ENCODE measurements at places on chromosomes 7 and 10. TPM values are rescaled to one million over a fixed set of nuclear protein-coding genes. Genes with fewer than 3 reads are reported as not detected.

The DNAJC12 gene
- 0.77 TPM for total RNA-seq

The FOXP2 gene
- total RNA-seq: 59.3 TPM

The CFAP43 gene
- 3.2 TPM for total RNA-seq

The ZNF92 gene
- total RNA-seq: 2.1 TPM

DNA sequence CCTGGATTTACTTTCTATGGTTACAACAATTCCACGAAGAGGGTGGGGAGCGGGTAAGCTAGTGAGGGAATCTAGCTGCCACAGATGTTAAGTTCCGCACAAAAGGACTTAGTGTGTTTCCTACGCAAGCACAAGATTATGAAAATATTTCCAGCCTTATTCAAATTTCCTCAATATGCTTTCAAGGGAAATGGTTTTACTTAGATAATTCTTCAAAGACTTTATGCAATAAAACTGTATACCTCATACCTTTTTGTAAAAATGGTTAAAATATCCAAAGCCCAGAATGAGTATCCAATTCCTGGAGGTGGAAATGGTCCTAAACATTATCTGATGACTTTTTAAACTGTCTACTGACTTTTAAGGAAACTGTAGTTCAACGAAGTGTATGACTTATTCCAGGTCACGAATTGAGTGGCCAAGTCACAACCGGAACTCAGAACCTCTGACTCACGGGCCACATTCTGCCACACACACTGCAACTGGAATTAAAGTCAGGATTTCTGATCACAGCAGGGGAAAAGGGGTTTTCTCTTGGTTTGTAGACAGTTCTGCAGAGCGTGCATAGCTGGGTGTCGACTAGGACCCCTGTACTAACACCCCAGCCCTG lies 20.2 kb upstream of the INSIG1 start:
- no peak for DNase-seq
- H3K36me3 ChIP-seq: no peaks in the 10 kb centered on the region
- no peak overlapping the region for H3K27ac ChIP-seq
- H3K4me1 ChIP-seq: no peaks in the 10 kb centered on the region

- H3K4me1 ChIP-seq: peaks cover 3% of the 10 kb centered on the region
- no peaks in the 10 kb centered on the region for H3K27me3 ChIP-seq
- no peaks in the 10 kb centered on the region for H3K36me3 ChIP-seq
These were observed 45.2 kb upstream of the NPFFR1 start for GRCh38 chr10:70328967-70329366.

- no peak for DNase-seq
- peaks cover 8% of the 10 kb centered on the region for H3K4me1 ChIP-seq
- H3K4me3 ChIP-seq: no peak overlapping the region
- no peaks in the 10 kb centered on the region for H3K27me3 ChIP-seq
- H3K27ac ChIP-seq: no peak overlapping the region
These were observed 313.6 kb upstream of the ZMIZ1 start for GRCh38 chr10:78755063-78755701.

GRCh38 chr10:83657487-83657886 lies 481.8 kb upstream of the GHITM start:
- H3K4me3 ChIP-seq: no peak overlapping the region
- H3K4me1 ChIP-seq: no peaks in the 10 kb centered on the region
- H3K36me3 ChIP-seq: no peaks in the 10 kb centered on the region
- H3K27me3 ChIP-seq: no peaks in the 10 kb centered on the region
- H3K27ac ChIP-seq: no peak overlapping the region

DNA sequence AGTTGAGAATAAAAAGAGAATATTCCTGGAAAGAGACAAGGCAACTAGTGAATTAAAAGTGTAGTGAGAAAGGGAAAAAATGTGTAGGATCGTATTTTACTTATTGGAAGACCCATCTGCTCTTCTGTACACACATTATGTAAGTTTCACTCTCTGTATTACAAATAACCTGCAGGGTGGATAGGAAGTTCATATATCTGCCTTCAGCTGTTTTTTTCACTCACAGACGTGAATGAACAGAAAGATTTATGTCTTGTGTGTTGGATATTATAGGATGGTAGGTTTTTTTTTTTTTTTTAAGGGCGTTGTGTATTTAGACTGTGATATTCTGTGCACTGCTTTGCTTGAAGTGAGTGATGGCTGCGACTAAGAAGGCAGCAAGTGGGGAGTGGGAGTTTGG lies 266.5 kb downstream of the AUTS2 start:
- H3K4me3 ChIP-seq: no peak overlapping the region
- no peak for DNase-seq
- peaks cover 5% of the 10 kb centered on the region for H3K4me1 ChIP-seq
- no peaks in the 10 kb centered on the region for H3K36me3 ChIP-seq
- no peak overlapping the region for H3K27ac ChIP-seq
- H3K27me3 ChIP-seq: no peaks in the 10 kb centered on the region

DNA sequence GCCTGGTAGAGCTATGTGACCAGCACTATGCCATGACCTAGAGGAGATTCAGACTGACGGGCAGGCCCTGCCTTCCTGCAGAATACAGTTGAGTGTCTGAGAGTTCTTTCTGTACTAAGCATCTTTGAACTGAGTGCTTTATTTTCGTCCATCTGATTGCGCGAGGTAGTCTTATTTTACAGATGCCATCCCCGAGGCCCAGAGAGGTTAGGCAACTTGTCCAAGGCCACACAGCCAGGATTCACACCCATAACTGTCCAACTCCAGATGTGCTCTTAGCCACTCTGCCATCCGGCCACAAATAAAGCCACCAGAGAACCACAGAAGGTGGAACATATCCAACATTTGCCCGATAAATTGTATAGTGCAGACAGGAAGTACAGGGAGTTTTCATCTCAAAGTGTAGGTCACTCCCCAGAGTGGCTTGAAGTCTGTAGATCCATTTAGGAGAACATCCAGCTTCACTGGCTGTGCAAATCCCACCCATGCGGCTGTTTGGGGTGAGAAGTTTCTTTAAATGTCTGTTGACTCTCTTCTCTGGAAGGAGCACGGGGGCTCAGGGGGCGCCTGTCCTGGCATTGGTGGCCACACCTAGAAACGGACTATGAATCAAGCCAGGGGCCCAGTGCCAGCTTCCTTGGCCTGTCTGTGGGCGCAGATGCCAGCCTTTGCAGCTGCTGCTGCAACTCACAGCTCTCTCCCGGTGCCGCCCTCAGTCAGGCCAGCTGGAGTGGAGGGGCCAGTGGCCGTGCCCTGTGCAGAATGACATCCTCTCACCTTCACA lies 11.1 kb downstream of the CHST3 start:
- H3K4me3 ChIP-seq: no peak overlapping the region
- peaks cover 26% of the 10 kb centered on the region for H3K4me1 ChIP-seq
- H3K27ac ChIP-seq: peak overlapping the region; percentile 68
- DNase-seq: no peak
- no peaks in the 10 kb centered on the region for H3K27me3 ChIP-seq

- no peak overlapping the region for H3K4me3 ChIP-seq
- no peaks in the 10 kb centered on the region for H3K4me1 ChIP-seq
- no peak for DNase-seq
- H3K27ac ChIP-seq: no peak overlapping the region
- no peaks in the 10 kb centered on the region for H3K27me3 ChIP-seq
These were observed 179.1 kb downstream of the ZMYND11 start for GRCh38 chr10:314381-314780.

GRCh38 chr10:52652431-52653262 lies 119.9 kb downstream of the MBL2 start:
- H3K36me3 ChIP-seq: no peaks in the 10 kb centered on the region
- DNase-seq: no peak
- no peaks in the 10 kb centered on the region for H3K27me3 ChIP-seq
- no peak overlapping the region for H3K4me3 ChIP-seq
- no peak overlapping the region for H3K27ac ChIP-seq

DNA sequence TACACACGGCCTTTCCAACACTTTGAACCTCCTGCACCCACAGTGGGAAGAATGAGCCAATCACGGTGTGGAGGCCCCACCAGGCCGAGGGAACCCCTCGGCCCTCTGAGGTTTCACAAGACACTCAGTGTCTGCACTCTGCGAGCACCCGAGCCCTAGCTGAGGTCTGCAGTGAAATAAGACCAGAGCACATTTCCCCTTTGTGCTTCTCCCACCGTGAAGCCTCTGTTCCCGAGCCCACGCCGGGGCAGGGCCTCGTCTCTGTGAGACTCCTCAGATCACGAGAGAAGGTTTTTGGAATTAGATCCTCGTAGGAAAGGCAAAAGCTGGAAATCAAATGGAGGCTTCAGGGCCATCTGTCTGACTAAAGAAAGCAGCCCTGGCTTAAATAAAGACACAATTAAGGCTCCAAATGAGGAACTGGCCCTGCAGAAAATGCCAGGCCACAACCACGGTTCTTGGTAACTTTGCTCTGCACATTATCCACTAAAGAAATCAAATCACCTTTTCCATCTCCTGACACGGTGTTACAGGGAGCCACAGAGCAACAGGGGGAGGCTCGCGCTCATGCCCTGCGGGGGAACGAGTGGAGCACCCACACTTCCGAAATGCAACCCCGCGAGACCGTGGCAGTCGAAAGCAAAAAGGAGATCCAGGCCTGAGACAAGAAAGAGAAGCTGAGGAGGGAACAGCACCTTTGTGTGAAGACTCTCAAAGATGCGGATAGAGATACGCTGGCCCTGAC lies 43.7 kb downstream of the FAM53B start:
- DNase-seq: no peak
- peaks cover 35% of the 10 kb centered on the region for H3K4me1 ChIP-seq
- peak overlapping the region; percentile 84 for H3K27ac ChIP-seq
- H3K36me3 ChIP-seq: no peaks in the 10 kb centered on the region
